ENCODE measurements at places on chromosomes 7 and 10.

GRCh38 chr7:92768501-92769393 is 67.6 kb downstream of the CDK6 start:
- DNase-seq, result no peak

GRCh38 chr10:129968020-129968852 is 4.2 kb upstream of the EBF3 start:
- DNase-seq, result no peak

- no peak for DNase-seq
Observed at GRCh38 chr10:57921140-57921539, 346.6 kb downstream of the IPMK start.

DNA sequence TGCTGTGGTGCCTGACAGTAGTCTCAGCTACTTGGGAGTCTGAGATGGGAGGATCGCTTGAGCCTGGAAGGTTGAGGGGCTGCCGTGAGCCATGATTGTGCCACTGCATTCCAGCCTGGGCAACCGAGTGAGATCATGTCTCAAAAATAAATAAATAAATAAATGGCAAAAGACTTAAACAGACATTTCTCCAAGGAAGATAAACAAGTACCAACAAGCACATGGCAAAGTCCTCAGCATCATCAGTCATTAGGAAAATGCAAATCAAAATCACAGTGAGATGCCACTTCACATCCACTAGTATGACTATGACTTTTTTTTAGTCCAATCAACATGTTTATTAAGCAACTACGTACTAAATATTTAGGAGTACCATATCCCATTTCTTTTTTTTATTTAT is 21.3 kb upstream of the KPNA7 start:
- DNase-seq, result no peak

GRCh38 chr10:12656518-12657142 is 307.3 kb downstream of the CAMK1D start:
- DNase-seq, result peak; percentile 75

DNA sequence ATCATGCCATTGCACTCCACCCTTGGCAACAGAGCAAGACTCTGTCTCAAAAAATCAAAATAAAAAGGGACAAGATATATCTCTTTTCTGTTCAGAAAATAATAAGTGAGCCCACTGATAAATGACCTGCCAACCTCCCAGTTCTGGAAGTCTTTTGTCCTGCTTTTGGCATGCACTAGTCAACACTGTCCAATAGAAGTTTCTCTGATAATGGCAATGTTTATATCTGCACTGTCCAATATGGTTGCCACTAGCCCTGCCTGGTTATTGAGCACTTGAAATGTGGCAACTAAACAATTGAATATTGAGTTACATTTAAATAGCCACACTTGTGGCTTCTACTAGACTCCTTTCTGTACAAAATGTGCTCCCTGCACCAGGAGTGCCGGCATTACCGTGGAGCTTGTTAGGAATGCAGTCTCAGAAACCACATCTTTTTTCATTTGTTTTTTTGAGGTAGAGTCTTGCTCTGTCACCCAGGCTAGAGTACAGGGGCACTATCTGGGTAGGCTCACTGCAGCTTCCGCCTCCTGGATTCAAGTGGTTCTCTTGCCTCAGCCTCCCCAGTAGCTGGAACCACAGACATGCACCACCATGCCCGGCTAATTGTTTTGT is 229.7 kb downstream of the CACNB2 start:
- no peak for DNase-seq

DNA sequence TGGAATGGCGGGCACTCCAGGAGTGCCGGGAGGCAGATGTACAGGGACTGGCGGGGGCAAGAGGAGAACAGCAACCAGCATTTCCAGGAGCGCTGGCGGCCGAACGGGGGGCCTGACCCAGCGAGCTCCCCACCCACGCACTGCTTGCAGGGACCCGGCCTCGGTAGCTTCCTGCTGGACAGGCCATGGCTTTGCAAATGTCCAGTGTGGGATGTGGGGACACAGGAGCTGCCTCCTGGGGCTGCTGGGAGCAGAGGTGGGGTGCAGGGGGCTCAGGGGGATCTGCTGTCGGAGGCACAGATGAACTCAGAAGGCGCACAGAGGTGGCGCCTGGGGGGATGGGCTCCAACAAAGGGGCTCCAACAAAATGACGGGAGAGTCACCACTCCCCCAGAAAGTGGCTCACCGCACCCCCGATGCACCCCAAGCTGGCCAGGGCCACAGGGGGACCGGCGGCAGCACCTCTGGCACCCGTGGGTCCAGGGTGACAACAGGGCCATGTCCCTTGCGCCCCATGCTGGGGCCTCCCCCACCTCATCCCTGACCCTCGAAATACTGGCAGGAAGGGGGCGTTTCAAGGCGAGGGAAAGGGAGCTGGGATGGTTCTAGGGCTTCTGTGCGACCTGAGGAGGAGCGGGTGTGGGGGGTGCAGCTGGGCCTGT is 41.1 kb downstream of the AP5Z1 start:
- no peak for DNase-seq

- peak; percentile 68 for DNase-seq
Observed at GRCh38 chr10:6416892-6417512, 163.1 kb downstream of the PRKCQ start.

GRCh38 chr7:8628656-8629055 is 195.2 kb downstream of the NXPH1 start:
- DNase-seq, result no peak

All from cardiac muscle cell (in vitro differentiated cells and primary cell).